ENCODE measurements at places on chromosomes 5 and 9.
A peak's percentile ranks its signal among the peaks of the same experiment; 100 is the strongest.

DNA sequence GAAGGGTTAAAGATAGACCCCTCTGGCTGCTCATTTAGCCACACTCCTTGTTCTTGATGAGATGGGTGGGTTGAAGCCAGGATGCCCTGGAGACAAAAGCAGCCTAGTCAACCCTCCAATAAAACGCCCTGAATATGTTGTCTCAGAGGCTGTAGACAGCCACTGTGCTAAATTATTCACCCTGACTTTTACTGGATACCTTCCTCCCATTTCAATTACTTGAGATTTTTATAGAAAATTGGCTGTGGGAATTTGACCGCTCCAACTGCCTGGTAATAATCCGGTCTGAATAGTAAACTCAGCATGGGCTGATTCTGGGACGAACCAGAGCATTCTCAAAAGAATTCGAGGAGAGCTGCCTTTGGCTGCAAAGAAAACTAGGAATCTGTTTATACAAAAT, 104.2 kb downstream of the SNX18 start:
- DNase-seq = no peak

DNA sequence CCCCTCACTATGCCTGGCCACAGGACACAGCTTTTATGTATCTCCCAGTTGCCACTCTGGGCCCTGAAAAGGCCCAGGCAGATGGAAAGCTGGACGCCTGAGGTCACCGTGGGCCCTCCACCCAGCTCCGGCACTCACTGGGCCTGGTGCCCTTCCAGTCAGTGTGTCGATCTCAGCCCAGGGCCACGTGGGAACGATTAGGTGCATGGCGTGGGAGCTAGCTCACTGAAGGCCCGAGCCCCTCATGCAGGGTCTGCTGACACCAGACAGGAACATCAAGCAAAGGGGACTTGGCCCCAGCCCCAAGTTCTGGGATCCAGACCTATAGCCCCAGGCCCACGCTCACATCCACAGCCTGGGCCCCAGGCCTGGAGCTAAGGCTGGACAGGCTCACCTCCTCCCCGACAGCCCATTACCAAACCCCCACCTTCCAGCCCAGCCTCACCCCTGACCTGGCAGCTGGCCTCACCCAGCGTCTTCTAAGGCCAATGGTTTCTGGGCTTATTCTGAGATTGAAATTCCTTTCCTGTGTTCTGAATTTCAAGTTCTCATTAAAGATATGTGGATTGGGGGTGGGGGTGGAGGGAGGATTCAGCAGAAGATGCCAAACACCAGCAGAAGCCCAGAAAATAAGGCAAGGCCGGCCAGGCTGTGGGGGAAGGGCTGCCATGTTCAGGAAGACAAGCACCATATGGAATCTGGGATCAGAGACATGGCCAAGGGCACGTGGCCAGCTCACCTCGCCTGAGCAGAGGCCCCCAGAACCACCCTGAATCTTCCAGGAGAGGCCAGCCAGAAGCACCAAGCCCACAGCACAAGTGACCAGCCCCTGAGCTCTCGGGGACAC, 74.5 kb downstream of the ADAMTS2 start:
- no peak for DNase-seq

GRCh38 chr5:33720176-33720575, 171.6 kb downstream of the ADAMTS12 start:
- DNase-seq = no peak

GRCh38 chr5:141958546-141959172, 657 bp upstream of the PCDH12 start:
- no peak for DNase-seq

DNA sequence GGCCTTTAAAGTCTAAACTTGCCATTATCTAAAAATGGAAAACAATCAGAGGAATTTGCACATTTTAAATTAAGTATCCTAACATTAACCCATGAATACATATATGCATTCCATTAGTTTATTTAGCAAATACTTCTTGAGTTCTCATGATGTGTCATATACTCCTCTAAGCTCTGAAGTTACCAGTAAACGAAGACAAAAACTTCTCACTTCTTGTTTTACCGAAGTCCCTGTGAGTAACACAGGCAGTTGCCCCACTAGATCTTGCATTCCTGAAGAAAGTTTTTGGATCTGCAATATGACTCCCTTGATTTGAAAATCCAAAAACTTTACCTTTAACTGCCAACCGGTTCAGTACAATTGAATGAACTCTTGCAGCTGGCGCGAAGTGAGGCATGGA, 439.0 kb upstream of the MPDZ start:
- DNase-seq = no peak

DNA sequence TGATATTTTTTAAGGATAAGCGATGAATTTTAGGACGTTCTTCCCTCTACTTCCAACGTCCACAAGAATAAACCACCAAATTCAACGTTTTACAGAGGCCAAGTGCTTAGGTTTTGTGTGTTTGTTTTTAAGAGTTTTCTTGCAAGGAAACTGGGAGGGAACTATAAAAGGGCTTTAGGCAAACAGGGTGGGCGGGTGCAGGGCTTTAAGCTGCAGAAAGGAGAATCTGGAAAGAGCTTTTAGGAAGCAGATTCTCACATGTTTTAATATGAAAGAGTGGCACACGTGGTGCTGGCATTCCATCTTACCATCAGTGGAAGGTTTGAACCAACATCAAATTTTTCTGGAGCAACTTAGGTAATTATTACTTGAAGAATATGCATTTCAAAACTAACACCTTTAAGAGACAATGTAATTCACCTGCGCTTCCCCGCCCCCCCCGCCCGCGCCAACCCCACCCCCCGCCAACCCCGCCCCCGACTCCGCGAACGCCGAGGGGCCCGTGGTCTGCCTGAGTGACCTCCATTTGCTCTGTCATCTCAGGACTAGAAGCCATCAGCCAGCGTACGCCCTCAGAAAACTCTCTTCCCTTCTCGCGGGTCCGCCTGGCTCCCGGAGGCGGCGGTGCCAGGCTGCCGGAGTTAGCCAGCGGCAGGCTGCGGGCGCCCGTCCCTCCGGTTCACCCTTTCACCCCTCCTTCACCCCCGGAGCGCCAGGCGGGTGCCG, 911 bp upstream of the PIK3R1 start:
- DNase-seq = no peak

DNA sequence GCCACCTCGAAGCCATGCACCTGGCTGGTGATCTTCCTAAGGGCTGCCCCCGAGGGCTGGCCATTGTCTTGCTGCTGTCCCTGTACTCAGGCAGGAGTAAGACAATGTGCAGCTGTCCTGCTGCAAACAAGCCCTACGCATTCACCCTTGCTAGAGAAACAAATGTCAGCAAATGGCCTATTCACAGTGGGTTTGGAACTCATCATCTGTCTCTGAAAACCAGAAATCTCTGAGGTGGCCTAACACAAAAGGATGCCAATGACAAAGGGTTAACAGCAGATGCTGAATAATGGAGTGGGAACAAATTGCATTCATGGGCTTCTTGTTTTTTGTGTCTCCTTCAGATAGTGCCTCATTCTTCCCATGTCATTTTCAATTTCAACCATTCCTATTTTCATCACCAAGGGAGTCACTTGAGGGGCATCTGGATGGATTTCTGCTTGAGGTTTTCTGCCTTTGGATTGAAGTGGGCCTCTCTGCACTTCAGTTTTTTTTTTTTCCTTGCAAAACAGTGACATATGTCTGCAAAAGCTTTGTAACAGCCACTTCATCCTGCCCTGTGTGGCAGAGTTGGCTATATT, 261.6 kb upstream of the VLDLR start:
- DNase-seq = no peak

DNA sequence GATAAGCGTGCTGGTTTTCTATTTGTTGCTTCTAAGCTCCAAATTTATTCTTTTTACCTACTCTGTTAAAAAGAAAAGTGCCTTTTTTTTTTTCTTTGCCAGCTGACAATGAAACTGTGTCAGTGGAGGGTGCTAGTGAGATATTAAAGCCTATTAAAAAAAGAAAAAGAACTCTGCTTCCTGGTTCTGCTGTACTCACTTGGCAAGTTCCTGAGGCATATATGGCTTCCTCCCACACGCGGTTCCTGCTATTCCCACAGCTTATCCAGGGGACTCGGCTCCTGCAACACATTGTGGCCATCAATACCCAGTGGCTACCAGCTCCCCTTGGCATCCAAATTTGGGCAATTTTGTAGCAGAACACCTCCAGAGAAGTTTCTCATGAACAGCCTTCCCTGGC, 1977.7 kb upstream of the CDH9 start:
- DNase-seq = peak; percentile 46

DNA sequence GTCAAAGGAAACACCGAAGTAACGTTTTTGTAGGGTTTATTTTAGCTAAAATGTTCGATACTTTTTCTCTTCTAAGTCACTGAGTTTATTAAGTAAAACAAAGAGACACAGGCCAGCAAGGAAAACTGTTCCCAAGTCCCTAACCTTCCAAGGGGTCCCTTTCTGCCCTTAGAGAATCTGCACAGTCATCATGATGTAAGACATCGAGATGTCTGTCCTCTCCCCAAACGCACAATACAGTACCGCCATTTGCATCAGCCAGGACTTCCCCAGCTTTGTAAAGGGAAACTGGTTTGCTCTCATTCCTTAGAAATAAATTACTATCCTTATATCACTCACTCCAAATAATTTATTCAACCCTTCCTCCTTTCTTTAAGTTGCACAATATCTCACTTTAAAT, 89.3 kb downstream of the MARCHF11 start:
- DNase-seq = no peak
